ENCODE measurements at places on chromosomes 2 and 18. TPM values are rescaled to one million over a fixed set of nuclear protein-coding genes. Genes with fewer than 3 reads are reported as not detected.

DSG2 gene
- 44.1 TPM for total RNA-seq

GULP1 gene
- 119 TPM for total RNA-seq

AQP12A gene
- not detected for total RNA-seq

ICOS gene
- 0.21 TPM for total RNA-seq

ZNF804A gene
- 4.3 TPM for total RNA-seq

PDE11A gene
- total RNA-seq, result 1.3 TPM

CHRNG gene
- 3.5 TPM for total RNA-seq

VIL1 gene
- not detected for total RNA-seq

TSPYL6 gene
- 0.16 TPM for total RNA-seq

ASB18 gene
- total RNA-seq, result not detected

TOGARAM2 gene
- total RNA-seq, result 0.48 TPM

SLC40A1 gene
- 151 TPM for total RNA-seq

RHBDD1 gene
- total RNA-seq, result 73.5 TPM

DHX57 gene
- 30.3 TPM for total RNA-seq

CLEC4F gene
- total RNA-seq, result not detected

EPG5 gene
- 39.8 TPM for total RNA-seq

LONRF2 gene
- 6.7 TPM for total RNA-seq

SMYD1 gene
- 5.7 TPM for total RNA-seq

PDE1A gene
- total RNA-seq, result 49.9 TPM

PRKAG3 gene
- 1.2 TPM for total RNA-seq

CXCR1 gene
- total RNA-seq, result 0.26 TPM

APLF gene
- 15.9 TPM for total RNA-seq

DCDC2C gene
- 0.48 TPM for total RNA-seq

VAPA gene
- 278 TPM for total RNA-seq

MREG gene
- 3.4 TPM for total RNA-seq

MRPL44 gene
- 31.5 TPM for total RNA-seq

SLC4A3 gene
- 1.3 TPM for total RNA-seq

CYP27C1 gene
- total RNA-seq, result 7.8 TPM

ABCG8 gene
- not detected for total RNA-seq

KCNS3 gene
- total RNA-seq, result 14.9 TPM

RETSAT gene
- total RNA-seq, result 22.5 TPM

NR4A2 gene
- 2.9 TPM for total RNA-seq

GORASP2 gene
- total RNA-seq, result 35.5 TPM
